ENCODE measurements at places on chromosomes 7 and 10.

DNA sequence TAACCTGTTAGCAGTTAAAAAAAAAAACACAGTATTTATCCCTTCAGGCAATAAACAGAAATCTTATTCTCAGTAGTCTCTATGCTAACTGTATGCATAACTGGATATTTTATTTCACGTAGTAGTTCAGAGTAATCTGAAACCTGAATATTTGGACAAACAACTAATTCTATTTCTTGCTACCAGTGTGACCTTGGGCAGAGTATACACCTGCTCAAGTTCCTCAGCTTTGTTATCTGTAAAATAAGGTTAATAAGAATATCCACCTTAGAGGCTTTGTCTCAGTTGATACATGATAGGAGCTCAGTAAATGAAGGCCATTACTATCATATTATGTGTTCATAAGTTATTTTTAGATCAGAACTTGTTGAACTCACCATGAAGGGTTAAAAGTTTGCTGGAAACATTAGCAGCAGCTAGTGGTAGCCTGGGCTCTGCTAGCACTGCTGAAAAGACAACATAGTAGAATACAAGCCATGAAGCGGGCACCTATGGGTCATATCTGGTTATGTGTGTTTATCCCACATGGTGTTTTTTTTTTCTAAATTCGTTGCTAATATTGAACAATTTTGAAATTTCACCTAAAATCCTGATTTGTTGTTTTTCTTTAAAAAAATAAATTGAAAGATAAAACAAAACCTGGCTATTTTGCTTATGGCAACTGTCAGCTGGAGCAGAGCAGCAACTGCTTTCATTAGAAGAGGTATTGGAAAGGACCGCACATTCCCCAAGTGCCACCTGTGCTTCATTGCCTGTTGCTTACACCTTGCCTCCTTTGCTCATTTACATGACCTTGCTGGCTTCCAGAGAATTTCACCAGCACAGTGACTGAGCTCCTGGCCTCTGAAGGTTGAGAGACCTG, 303.0 kb downstream of the PRKG1 start:
- DNase-seq: no peak

GRCh38 chr10:17216901-17217395, 11.1 kb upstream of the VIM start:
- DNase-seq: no peak

- no peak for DNase-seq
These were observed 4.2 kb downstream of the NRBF2 start for GRCh38 chr10:63137306-63137705.

DNA sequence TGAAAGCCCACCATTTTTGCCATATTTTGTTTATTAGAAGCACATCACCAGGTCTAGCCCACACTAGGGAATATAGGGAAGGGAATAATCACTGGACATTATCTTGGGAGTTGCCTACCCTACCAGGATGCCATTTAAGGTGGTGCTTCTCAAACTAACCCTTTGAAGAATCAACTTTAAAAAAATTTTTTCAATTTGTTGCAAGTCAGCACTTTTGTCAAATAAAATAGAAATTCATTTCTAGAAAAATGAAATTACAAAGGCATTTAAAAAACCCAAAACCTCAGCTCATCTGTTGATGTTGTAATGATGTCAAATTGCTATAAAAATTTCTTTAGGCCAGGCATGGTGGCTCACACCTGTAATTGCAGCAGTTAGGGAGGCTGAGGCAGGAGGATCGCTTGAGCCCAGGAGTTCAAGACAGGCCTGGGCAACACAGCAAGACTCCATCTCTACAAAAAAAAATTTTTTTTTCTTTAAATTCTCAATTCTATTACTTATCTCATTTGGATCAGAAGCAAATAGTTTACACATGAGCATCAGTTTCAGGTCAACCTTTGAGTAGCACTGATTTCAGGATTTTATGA, 2.5 kb upstream of the NFE2L3 start:
- DNase-seq: no peak

GRCh38 chr7:12961910-12962480, 274.6 kb downstream of the ARL4A start:
- no peak for DNase-seq

DNA sequence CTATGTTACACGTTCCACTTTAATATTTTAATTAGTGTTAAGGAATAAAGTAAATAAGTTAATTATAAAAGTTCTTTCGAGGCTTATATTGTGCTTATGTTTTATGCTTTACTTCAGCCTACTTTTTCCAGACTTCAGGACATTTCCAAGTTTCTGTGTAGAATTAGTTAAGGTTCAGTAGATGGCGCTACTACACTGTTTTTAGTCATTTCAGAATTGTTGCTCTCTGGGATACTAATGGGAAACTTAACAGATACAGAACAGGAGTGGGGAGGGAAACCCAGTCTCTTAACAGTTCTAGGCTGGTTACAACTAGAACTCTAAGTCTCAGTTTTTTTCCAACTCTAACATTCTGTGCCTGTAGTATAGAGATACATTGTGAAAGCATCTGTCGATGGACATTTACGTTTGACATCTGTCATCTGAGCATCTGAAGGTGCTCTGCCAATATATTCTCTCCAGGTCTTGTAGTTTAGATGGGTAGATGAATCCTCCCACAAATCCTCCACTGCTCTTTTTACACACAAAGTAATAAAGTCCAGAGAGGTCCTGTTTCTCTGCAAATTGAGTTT, 56.8 kb upstream of the FAM171A1 start:
- DNase-seq: no peak

- DNase-seq: no peak
These were observed 14.9 kb upstream of the COL13A1 start for GRCh38 chr10:69786791-69787190.

DNA sequence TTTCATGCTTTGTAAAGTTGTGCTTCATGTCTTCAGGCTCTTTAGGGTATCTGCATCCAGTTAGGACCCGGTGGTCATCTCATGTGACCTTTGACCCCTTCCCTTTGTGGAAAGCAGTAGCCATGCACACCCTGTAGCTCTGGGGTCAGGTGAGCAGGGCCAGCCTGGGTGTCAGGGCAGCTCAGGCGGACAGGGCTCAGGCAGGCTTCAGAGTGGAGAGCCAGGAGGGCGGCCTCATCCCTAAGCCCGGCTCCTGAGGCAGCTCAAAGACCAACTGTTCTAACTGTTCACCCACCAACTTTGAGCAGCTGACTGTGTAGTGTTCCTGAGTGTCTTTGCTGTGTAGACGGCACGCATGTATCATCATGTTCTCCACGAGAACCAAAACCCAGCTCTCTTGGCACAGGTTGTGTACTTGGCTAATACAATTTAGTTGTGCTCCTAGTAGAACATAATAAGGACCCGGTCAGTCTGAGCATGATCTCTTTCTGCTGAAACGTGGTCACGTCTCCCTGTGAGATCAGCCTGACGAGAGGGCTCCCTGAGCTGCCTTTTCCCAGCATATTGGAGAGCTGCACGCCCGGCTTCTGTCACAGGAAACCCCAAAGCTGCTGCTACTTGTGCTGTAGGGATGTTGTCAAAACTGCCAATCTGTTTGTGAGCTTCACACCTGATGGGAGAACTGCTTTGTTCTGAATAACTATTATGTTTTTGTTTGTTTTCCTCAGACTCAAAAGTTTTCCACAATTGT, 30.0 kb downstream of the EEPD1 start:
- no peak for DNase-seq

DNA sequence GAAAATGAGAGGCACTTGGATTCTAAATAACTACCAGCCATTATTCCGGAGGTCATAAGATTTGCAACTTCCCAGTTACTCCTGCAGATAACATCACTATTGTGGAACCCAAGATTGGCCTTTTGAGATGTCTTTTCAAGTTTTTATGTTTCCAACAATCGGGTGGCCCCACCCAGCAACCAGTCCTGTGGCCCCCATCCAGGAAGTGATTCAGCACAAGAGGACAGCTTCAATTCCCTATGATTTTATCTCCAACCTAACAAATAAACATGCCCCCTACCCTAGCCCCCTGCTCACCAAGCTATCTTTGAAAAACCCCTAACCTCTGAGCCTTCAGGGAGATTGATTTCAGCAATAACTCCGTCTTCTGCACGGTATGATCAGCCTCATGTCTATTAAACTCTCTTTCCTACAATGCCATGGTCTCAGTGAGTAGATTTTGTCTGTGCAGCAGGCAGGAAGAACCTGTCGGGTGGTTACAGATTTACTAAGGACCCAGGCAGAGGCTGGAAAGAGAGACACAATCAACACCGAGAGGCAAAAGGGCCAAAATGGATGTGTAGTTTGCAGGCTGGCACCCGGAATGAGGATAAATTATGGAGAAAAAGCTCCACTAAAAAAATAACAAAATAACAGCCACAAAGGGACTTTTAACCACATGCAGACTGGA, 83.9 kb upstream of the UNC5B start:
- no peak for DNase-seq

DNA sequence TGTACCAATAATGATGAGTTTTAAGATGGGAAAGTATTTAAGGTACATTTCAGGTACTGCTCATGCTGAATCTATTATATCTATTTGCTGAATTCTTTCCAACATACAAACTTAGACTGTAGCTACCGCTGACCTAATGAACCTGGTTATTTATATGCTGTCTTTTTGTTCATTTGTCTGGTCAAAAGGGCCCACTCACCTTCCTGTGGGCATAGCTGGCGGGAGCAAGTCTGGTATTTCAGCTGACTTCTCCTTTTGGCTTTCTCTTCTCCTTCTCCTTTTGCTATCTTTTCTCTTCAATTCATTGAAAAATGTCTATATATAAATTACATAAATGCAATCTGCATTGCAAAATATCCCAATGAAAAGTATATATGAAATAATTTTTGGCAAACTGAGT, 9.5 kb downstream of the PLXDC2 start:
- no peak for DNase-seq

DNA sequence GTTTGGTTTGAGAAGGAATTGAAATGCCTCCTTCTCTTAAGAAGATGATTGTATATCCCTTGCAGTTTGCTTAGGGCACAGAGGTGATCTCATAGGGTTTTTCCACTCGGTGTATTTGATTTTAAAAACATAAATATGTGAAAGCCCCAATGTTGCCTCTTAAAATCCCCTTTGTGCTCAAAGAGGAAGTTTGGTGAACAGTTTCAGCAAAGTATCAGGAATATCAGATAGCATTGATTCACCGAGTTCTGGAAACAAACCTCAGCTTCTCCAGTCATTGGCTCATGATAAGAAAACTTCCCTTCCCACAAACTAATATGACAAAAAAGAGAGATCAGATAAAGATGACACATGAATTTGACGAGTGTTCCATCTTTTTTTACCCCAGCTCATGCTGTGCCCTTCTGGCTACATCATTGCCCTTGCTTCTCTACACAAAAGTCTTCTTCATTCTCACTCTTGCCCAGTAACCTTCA, 20.1 kb upstream of the SMNDC1 start:
- no peak for DNase-seq

DNA sequence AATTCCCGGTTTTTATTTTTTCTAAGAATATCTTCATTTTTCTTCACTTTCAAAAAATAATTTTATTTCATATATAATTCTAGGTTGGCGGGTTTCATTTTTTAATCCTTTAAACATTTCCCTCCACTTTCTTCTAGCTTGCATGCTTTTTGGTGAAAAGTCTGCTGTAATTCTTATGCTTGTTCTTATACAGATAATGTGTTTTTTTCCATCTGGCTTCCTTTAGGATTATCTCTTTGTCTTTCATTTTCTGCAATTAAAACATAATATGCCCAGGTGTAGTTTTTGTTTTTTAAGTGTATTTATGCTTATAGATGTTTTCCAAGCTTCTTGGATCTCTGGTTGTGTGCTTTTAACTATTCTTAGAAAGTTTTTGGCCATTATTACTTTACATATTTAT, 341.3 kb upstream of the SEMA3C start:
- no peak for DNase-seq

DNA sequence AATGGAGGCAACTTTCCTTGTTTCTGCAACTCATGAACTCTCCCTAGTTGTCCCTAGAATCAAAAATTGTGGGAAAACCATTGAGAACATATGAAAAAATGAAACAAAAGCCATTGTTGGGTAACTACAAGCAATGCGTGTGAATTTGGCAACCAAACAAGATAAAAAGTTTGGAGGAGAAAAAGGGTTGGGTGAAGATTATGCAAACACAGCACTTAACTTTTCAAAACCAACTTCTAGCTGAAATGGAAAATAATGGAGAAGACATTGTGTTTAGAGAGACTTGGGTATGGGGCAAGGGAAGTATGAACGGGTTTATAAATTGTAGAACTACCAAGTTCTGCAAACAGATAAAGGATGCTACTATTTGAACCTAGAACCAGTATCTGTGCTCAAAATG, 89.0 kb upstream of the SVIL start:
- DNase-seq: no peak

GRCh38 chr7:138608275-138608674, 92.9 kb downstream of the SVOPL start:
- no peak for DNase-seq

DNA sequence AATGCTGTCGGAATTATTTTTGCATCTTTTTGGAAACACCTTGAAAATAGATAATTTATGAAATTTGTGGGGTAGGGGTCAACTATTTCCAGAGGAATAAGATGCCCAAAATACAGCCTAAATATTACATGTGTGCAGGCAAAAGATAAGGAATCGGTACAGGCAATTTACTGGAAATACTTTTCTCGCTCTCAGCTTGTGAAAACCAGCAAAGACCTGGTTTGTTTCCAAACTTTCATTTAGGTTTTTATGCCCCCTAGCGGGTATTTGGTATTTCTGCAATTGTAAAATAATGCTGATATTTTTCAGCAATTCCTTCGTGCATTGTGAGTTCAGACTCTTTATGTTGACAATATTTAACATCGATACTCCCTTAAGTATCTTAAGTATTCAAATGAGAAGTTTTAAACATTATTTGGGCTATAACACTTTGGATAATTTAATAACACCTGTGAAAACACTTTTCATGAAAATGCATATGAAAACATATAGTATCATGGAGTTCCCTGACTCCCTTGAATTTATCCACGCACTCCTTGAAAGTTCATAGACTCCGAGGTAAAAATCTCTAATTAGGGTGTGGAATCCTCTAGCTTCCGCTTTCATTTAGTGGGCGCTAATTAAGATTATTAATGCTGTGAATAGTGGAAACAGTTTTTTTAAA, 132.4 kb downstream of the TSPAN12 start:
- DNase-seq: no peak

DNA sequence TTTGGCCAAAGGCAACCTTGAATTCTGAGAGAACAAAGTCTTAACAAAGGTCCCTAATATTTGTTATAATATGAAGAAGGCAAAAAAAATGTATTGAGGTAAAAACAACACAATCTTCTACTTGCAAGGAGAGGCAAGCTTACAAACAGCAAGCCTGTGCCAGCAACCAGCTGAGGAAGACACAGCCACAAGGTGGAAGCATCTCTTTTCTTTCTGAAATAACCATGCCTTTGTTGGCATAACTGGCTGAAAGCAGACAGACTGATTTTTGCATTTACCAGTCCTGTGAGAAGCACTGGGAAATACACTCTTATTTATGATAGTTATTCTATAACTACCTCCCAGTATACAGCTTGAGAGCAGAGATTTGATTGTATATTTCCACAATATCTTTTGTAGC, 292.0 kb downstream of the PHTF2 start:
- no peak for DNase-seq

GRCh38 chr7:158567153-158567603, 20.4 kb downstream of the PTPRN2 start:
- no peak for DNase-seq

- no peak for DNase-seq
These were observed 89.9 kb downstream of the CRTAC1 start for GRCh38 chr10:97940534-97940933.

All from CD4-positive, alpha-beta T cell treated with Interleukin-6 at 100 ng/mL for 8 hours (primary cell).